Smooth muscle cell of the pulmonary artery (primary cell): ENCODE measurements at places on chromosomes 3 and 15. TPM values are rescaled to one million over a fixed set of nuclear protein-coding genes. Genes with fewer than 3 reads are reported as not detected.

The CORO2B gene
- total RNA-seq: 24.6 and 32.9 TPM in 2 replicates

The GPR171 gene
- not detected in 2 replicates for total RNA-seq

The LYZL4 gene
- total RNA-seq: not detected in 2 replicates

The TYRO3 gene
- total RNA-seq: 7.6 and 11.5 TPM in 2 replicates

The SLC6A11 gene
- total RNA-seq: 0.03 and 0.13 TPM in 2 replicates

The CEMIP gene
- 360 and 994 TPM in 2 replicates for total RNA-seq

The SLC28A1 gene
- 0.10 TPM in 1 of 2 replicates, not detected in the other for total RNA-seq

The CCR1 gene
- total RNA-seq: 0.26 TPM in 1 of 2 replicates, not detected in the other

The CLDN16 gene
- under 0.01 and 0.30 TPM in 2 replicates for total RNA-seq

The THRB gene
- total RNA-seq: 0.83 and 3.9 TPM in 2 replicates

The OTOL1 gene
- not detected in 2 replicates for total RNA-seq

The ZMAT3 gene
- 57.7 and 63.0 TPM in 2 replicates for total RNA-seq

The OXTR gene
- 18.5 and 30.7 TPM in 2 replicates for total RNA-seq

The RASGRF1 gene
- total RNA-seq: not detected in 2 replicates

The VIPR1 gene
- total RNA-seq: 2.2 and 8.3 TPM in 2 replicates

The WNT5A gene
- 12.4 and 80.7 TPM in 2 replicates for total RNA-seq

The RCN2 gene
- total RNA-seq: 96.3 and 98.2 TPM in 2 replicates

The DLEC1 gene
- 0.13 and 0.17 TPM in 2 replicates for total RNA-seq

The GNAT1 gene
- not detected in 2 replicates for total RNA-seq

The TGM4 gene
- not detected in 2 replicates for total RNA-seq

The HTD2 gene
- total RNA-seq: 11.4 and 11.7 TPM in 2 replicates

The SST gene
- not detected in 2 replicates for total RNA-seq

The ARGFX gene
- not detected in 2 replicates for total RNA-seq

The AMIGO3 gene
- not detected in 2 replicates for total RNA-seq

The CFAP20DC gene
- 1.6 and 3.1 TPM in 2 replicates for total RNA-seq

The BFSP2 gene
- total RNA-seq: not detected in 2 replicates
